ENCODE measurements at places on chromosomes 13 and 19. TPM values are rescaled to one million over a fixed set of nuclear protein-coding genes. Genes with fewer than 3 reads are reported as not detected.

Gene CARS2
- total RNA-seq: 50.2 TPM

Gene THSD8
- 1.3 TPM for total RNA-seq

- DNase-seq: no peak
Measured at GRCh38 chr13:25088562-25089221, 7.2 kb upstream of the PABPC3 start.

DNA sequence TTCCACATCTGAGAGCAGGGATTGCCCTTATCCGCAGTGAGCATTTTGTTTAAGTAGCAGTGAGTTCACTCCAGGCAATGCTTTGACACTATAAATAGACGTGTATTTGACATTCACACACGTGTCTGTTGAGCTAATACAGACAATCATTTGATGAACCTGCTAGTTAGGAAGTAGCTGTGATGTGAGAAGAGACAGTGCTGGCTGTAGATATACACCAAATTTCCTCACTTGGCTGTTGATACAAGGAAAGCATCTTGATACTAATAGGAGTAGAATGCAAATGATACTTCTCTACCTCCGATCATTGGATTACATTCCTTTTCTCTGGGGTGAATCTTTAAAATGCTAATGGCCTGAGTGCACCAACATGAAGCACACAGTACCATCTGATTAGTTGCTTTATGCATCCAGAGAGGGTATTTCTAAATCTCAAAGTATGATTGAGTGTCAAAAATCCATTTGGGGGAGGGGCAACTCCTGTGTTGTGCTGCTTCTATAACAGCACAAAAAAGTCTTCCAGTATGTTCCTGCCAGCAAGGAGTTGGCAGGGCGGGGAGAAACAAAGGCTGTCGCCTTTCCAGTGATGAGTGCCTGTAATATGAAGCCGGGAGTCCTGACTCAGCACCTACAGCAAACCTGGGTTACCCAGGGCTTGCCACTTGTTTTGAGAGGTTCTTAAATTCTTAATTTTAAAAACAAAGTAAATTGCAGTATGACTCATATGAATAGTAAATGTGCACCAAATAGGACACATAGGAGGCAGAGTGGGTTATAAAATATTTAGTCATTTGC, 7.0 kb downstream of the CUL4A start:
- DNase-seq: no peak

- DNase-seq: no peak
Measured at GRCh38 chr13:44132710-44133109, 240.9 kb upstream of the SERP2 start.

DNA sequence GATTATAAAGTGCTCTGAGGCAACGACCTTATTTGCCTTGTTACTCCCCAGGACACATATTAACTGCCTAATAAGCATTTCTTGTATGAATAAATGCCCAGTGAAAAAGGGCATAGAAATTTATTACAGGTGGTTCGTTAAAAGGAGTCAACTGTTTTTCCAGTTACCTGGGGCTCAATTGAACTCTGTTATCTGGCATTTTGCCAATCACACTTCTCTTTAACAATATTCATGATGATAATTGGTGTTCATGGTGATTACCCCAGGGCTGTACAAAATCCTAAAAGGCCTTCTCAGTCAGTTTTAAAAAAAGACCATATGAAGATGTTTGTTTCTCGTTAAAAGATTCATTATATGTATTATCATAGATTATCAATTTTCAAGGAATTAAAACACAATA, 57.1 kb downstream of the KL start:
- no peak for DNase-seq

Data from CD4-positive, alpha-beta T cell (primary cell).